ENCODE measurements at places on chromosomes 1 and 21. TPM values are rescaled to one million over a fixed set of nuclear protein-coding genes. Genes with fewer than 3 reads are reported as not detected.

- DNase-seq: no peak
These were observed 144.2 kb upstream of the POGK start for GRCh38 chr1:166695115-166695514.

The LRRC71 gene
- total RNA-seq: not detected

DNA sequence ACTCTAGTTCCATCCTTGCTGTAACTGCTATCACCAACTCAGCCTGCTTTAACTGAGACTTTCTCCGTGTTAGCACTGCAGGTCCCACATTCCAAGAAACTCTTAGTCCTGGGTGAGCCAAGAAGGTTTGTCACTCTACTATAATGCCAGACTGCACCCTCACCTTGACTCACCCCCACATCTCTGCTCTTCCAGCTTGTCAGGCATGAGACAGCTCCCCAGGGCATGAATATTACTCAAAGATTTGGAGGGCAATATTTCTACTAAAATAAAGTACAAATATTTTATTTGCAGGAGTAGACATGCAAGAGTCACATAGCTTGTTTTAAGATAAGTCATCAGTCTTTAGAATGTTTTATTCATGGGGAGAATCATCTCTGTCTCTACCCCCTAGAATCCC is 110.2 kb downstream of the MATN1 start:
- no peak for DNase-seq

The ZBTB8B gene
- total RNA-seq: 0.02 TPM

The VAMP4 gene
- 9.5 TPM for total RNA-seq

GRCh38 chr1:8252266-8252951 is 65.5 kb upstream of the SLC45A1 start:
- no peak for DNase-seq

GRCh38 chr1:175810305-175810704 is 66.9 kb upstream of the TNR start:
- DNase-seq: no peak

GRCh38 chr1:37310064-37310463 is 164.3 kb upstream of the ZC3H12A start:
- DNase-seq: no peak

The SLFNL1 gene
- not detected for total RNA-seq

DNA sequence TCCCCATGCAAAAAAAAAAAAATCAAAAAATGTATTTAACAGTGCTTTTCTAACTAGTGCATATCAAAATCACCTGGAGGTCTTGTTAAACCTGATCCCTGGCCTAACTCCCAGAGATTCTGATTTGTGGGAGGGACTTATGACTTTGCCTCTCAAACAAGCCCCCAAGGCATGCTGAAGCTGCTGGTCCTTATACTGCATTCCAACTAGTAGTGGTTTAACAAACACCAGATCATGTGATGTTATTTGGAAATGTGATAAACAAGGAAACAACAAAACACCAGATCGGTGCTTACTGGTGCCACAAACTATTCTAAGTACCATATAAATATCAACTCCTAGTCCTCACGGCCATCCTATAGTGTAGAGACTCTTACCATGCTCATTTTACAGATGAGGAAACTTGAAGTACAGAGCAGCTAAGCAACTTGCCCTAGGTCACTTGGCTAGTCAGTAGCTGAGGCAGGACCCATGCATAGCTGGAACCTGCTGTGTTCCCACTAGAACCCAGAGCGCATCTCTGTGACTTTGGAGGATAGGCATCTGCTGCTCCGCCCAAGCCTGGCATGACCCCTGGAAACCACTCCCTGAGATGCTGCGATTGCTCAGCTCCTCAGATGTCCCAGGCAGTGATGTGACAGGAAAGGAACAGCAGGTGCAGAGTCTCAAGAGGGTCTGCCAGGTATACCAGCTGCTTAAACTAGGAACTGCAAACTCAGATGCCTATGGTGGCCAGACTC is 38.1 kb downstream of the SOX13 start:
- no peak for DNase-seq

DNA sequence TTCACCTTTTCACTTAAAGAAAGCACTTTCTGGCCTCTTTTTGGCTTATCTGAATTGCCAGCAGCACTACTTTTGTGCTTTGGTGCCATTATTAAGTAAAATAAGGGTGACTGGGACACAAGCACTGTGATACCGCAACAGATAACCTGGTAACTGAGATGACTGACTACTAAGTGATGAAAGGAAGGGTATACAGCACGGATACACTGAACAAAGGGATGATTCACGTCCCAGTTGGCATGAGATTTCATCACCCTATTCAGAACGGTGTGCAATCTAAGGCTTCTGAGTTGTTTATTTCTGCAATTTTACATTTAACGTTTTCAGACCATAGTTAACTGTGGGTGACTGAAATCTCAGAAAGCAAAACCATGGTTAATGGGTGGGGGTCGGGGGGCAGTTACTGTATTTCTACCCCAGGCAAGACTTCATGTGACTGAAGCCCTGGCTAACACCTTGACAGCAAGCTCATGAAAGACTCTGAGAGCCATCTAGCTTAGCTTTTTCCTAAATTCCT is 102.8 kb downstream of the CLIC6 start:
- peak; percentile 85 for DNase-seq
